ENCODE measurements at places on chromosomes 12 and 14.

- DNase-seq = no peak
Measured at GRCh38 chr14:87149583-87150354, 843.2 kb downstream of the GALC start.

- no peak for DNase-seq
Measured at GRCh38 chr12:23964812-23965211, 15.3 kb upstream of the SOX5 start.

- DNase-seq = no peak
Measured at GRCh38 chr14:105817971-105818711, 291.8 kb downstream of the TMEM121 start.

DNA sequence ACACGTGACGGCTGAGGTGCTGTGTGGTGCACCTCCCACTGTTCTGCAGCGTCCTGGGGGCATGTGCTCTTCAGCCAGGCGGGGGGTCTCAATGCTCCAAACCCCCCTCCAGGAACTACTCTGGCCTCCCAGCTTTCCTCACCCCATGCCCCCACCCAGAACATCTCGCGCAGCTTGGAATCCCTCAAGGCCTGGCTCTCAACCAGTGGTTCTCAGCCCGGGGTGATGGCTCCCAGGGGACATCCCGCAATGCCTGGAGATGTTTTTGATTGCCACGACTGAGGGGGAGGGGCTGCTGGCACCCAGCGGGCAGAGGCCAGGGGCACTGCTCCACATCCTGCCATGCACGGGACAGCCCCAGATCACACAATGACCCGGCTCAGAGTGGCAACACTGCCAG, 78.9 kb upstream of the DICER1 start:
- DNase-seq = no peak

DNA sequence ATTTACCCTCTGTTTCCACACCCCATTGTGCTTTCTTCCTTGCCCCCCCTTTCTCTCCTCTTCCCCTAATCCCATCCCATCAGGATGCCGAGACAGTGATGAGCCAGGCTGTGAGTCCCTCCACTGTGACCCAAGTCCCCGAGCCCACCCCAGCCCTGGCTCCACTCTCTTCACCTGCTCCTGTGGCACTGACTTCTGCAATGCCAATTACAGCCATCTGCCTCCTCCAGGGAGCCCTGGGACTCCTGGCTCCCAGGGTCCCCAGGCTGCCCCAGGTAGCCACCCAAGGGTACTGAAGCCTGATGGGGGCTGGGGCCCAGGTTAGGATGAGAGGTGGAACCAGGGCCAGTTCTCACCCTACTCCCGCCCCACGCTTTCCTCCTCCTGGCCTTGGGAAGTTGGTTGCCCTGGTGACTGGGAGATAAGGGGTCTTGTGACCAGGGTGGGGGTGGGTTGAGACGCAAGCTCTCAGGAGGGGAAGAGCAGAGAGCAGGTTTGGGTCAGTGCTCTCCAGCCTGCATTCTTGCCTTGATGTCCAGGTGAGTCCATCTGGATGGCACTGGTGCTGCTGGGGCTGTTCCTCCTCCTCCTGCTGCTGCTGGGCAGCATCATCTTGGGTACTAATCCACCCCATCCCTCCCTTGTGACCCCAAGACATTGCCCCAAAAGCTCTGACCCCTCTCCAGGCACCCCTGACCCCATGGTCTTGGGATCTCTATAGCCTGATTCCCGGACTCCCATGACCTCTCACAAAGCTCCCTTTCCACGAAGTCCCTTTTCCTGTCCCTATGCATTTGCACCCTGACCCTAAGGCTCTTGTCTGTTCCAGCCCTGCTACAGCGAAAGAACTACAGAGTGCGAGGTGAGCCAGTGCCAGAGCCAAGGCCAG, 1.2 kb downstream of the AMHR2 start:
- DNase-seq = no peak

DNA sequence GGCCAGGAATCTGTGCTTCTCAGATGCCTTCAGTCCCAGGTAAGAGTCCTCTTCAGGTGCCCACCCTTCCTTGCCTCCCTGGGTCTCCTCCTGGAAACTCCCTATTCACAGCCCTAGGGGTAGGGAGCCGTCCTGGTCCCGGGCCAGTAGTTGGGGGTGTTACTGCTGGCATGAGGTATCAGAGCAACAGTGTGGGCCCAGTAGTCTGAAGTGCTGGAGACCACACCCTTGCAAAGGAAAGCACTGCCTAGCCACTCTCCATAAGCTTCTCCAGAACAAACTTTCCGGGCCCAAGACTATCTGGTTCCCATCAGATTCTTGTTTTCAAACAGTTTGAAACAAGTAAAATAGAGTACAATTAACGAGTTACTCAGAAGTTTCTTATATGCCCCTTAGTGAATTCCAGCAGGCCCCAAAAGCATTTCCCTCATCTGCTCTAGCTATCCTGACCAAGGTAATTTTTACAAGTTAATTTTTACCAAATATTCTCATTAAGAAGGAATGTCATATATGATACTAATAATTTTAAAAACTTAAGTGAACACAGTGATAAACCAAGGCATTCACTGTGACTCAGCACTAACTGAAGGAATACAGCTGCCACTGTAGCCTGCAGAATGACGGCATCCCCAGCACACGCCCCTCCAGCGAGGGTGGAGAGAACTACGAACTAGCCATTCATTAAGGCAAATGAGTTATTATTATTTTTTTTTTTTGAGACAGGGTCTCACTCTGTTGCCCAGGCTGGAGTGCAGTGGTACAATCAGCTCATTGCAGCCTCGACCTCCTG, 49.4 kb downstream of the MOK start:
- DNase-seq = no peak

DNA sequence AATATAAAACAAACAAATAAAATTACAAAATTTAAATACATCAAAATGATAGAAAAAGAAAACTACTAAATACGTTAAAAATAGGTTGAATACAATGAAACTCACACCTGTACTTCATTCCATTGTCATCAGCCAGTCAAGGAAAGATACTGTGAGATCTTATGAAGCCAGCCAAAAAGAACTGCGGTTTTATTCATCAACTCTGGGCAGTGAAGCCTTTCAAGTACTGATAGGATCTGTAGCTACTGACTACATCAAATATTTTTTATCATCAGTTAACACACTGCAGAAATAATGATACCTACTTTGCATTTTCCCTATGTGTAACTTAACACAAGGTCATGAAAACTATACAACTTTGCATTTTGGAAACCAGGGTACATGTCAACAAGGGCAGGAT, 46.3 kb upstream of the FAR2 start:
- no peak for DNase-seq

GRCh38 chr12:47302111-47302671, 222.4 kb upstream of the AMIGO2 start:
- no peak for DNase-seq
